Stimulated activated CD8-positive, alpha-beta memory T cell treated with anti-CD3 and anti-CD28 coated beads, Interleukin-4, amount 100 ng/mL, for 1 hour (primary cell): ENCODE measurements at places on chromosomes 5 and 9.

DNA sequence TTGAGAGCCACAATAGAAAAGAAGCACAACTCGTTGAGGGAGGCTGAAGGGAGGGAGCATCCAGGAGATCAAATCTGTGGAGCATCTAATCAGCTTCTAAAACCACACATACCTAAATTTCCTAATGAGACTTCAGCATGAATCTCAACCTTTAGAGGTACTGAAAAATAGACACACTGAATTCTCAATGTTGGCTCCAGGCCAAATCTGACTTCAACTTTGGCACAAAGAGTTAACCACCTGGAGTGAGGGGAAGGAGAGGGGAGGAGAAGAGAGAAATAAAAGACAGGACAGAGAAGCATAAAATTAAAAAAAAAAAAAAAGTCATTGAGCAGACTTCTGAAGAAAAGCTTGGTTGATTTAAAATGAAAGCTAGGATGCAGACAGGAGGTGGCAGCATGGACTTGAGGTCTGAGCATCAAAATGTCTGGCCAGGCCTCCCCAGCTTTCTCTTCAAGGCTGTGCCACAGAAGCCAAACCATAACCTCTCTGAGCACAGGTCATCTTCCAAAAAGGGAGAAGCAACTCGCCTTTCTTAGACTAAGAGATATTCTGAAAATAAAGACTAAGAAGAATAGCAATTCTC lies 205.6 kb downstream of the DENND1A start:
- no peak for DNase-seq

- no peak for DNase-seq
Measured at GRCh38 chr9:88378317-88378716, 9.9 kb upstream of the SPIN1 start.

GRCh38 chr5:173778152-173778782 lies 109.9 kb upstream of the CPEB4 start:
- DNase-seq, result no peak

GRCh38 chr5:120354126-120354525 lies 110.0 kb upstream of the PRR16 start:
- no peak for DNase-seq
